ENCODE measurements at places on chromosomes 2 and 18. TPM values are rescaled to one million over a fixed set of nuclear protein-coding genes. Genes with fewer than 3 reads are reported as not detected.

Gene KRCC1
- 15.0 TPM for total RNA-seq

Gene ADD2
- total RNA-seq = 28.6 TPM

Gene NCKAP5
- total RNA-seq = 0.83 TPM

Gene TIGD1
- total RNA-seq = 5.6 TPM
